ENCODE measurements at places on chromosomes 11 and 22.

GRCh38 chr22:35458547-35459422 lies 58.8 kb downstream of the MCM5 start:
- no peak for DNase-seq

GRCh38 chr11:70751142-70751734 lies 352.9 kb downstream of the CTTN start:
- DNase-seq: no peak

GRCh38 chr11:69889400-69890318 lies 70.4 kb upstream of the FGF3 start:
- DNase-seq: no peak

GRCh38 chr11:46264976-46265375 lies 12.5 kb upstream of the CREB3L1 start:
- no peak for DNase-seq

DNA sequence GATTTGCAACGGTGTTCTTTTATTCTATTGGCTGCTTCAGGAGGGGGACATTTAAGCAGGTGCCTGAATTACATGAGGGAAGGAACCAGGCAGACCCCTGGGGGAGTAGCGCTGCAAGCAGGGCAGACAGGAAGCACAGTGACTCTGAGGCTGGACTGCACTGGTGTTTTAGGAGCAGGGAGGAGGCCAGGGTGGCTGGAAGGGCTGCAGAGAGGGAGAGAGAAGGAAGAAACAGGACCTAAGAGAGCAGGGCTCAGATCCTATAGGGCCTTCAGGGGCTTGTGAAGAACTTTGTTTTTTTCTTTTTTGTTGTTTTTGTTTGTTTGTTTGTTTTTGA lies 62.5 kb upstream of the SORL1-AS1 start:
- DNase-seq: no peak

- DNase-seq: no peak
Observed at GRCh38 chr11:130389335-130389935, 39.0 kb downstream of the ADAMTS8 start.

- no peak for DNase-seq
Observed at GRCh38 chr11:113334183-113334582, 19.8 kb downstream of the TTC12 start.

- DNase-seq: no peak
Observed at GRCh38 chr11:87256694-87257340, 219.1 kb downstream of the TMEM135 start.

Data from NT2/D1 (cell line).